HT-29 (cell line): ENCODE measurements at places on chromosomes 3 and 15. TPM values are rescaled to one million over a fixed set of nuclear protein-coding genes. Genes with fewer than 3 reads are reported as not detected.

MYLK gene
- 15.0 and 20.5 TPM in 2 replicates for total RNA-seq

SLC6A1 gene
- total RNA-seq = not detected in 2 replicates

GNAT1 gene
- total RNA-seq = 0.18 TPM in 1 of 2 replicates, not detected in the other

C3orf18 gene
- total RNA-seq = 0.33 and 0.44 TPM in 2 replicates

GOLGA6A gene
- total RNA-seq = not detected in 2 replicates

ADAMTS17 gene
- total RNA-seq = 3.0 and 4.2 TPM in 2 replicates
